ENCODE measurements at places on chromosomes 16 and 17.

GRCh38 chr17:9386401-9386800 is 189.2 kb downstream of the STX8 start:
- DNase-seq, result no peak

DNA sequence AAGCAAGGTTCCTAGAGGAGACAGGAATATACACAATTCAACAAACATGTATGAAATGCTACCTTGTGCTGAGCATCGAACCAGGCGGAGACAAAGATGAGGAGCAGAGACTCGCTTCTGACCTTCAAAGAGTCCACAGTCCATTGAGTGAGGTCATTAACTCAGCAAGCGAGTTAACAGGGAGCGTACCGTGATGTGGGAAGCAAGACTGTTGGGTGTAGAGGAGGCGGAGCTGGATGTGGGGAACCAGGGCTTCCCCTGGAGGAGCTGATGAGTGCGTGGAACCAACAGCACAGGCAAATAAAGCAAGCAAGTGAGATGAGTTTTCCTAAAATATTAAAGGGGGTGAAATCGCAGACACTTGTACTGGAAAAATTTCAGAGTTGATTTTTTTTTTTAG is 65.0 kb downstream of the NXN start:
- no peak for DNase-seq

- no peak for DNase-seq
Measured at GRCh38 chr17:9309216-9309615, 266.4 kb downstream of the STX8 start.

DNA sequence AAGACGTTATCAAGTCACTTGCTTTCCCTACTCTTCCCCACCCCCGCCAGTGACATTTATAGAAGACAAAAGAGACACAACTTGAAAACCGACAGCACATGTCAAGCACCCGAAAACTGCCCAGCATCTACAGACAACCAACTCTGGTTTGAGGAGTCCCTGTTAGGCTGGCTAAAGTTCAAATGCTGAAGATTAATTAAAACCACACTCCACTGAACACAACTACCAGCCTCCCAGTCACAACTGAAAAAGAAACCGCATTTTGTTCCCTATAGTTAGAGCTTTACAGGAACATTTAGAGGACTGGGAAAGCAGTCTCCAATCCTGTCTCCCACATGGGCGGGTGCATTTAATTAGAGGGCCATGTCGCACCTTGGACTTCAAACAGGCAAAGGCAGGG is 73.0 kb upstream of the COX10 start:
- peak; percentile 8 for DNase-seq

- DNase-seq, result no peak
Measured at GRCh38 chr16:72013888-72014581, 5.5 kb downstream of the DHODH start.

DNA sequence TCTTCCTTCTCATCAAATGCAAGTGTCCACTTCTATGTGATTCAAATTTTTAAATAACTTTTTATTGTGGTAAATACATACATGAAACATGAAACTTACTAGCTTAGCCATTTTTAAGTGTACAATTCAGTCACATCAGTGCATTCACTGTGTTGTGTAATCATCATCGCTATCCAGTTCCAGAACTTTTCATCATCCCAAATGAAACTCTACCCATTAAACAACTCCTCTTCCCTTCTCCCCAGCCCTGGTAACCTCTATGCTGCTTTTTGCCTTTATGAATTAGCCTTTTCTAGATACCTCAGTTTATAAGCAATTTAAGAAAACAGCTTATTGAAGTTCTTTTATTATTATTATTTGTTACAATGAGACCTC is 41.1 kb upstream of the IL34 start:
- DNase-seq, result no peak

GRCh38 chr17:81032641-81033480 is 2.1 kb upstream of the BAIAP2 start:
- DNase-seq, result no peak

DNA sequence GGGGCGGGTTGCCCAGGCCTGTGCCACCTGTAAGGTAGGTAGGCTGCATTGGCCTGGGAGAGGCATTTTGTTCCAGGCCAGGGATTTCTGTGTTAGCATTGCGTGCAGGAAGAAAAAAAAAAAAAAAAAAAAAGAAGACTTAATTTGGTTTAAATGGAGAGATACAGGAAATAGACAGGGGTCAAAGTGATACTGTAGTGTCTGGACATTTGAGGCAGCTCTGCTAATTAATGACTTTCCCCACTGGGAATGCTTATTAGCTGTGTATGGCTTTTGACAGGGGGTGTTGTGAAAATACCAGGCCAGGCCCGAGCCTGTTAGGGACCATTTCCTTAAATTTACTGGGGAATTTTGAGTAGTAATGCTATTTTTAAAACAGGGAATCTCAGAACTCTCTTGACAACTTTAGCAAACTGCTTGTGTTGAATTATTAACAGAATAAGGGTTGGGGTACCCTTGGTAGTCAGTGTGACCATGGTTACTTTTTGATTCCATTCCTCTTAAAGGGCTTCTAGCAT is 1.0 kb downstream of the MAP2K4 start:
- DNase-seq, result no peak

GRCh38 chr17:73947966-73948355 is 255.5 kb upstream of the RPL38 start:
- DNase-seq, result no peak

DNA sequence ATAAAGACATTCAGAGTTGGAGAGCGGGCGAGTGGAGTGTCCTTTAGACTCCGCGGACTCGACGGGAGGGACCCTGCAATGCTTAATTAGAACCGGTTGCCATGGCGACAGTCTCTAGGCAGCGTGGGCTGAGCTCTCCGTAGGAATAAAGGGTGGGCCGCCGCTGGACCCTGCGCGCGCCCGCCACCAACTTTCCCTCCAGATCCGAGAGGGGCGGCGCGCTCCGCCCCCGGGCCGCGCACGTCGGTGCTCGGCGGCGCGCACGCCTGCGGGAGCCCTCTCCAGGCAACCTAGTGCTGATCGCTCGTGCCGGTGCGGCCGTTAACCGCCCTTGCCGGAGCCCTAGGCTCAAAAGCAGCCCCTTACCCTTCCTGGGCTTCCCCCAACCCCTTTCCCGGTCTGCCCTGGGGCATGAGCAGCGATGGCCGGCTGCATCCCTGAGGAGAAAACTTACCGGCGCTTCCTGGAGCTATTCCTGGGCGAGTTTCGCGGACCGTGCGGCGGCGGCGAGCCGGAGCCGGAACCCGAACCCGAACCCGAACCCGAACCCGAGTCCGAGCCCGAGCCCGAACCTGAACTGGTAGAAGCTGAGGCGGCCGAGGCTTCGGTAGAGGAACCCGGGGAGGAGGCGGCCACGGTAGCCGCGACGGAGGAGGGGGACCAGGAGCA is at the start of gene PPM1E:
PPM1E (plus strand) TSS at position 278 of the 669 bp plus-strand sequence.
- DNase-seq, result peak; percentile 37

DNA sequence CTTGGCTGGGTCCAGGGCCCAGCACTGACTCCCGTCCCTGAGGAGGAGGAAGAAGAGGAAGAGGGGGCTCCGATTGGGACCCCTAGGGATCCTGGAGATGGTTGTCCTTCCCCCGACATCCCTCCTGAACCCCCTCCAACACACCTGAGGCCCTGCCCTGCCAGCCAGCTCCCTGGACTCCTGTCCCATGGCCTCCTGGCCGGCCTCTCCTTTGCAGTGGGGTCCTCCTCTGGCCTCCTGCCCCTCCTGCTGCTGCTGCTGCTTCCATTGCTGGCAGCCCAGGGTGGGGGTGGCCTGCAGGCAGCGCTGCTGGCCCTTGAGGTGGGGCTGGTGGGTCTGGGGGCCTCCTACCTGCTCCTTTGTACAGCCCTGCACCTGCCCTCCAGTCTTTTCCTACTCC is 8.5 kb downstream of the HIRIP3 start:
- DNase-seq, result no peak

GRCh38 chr17:44795928-44796327 is 34.2 kb downstream of the GJC1 start:
- DNase-seq, result no peak

DNA sequence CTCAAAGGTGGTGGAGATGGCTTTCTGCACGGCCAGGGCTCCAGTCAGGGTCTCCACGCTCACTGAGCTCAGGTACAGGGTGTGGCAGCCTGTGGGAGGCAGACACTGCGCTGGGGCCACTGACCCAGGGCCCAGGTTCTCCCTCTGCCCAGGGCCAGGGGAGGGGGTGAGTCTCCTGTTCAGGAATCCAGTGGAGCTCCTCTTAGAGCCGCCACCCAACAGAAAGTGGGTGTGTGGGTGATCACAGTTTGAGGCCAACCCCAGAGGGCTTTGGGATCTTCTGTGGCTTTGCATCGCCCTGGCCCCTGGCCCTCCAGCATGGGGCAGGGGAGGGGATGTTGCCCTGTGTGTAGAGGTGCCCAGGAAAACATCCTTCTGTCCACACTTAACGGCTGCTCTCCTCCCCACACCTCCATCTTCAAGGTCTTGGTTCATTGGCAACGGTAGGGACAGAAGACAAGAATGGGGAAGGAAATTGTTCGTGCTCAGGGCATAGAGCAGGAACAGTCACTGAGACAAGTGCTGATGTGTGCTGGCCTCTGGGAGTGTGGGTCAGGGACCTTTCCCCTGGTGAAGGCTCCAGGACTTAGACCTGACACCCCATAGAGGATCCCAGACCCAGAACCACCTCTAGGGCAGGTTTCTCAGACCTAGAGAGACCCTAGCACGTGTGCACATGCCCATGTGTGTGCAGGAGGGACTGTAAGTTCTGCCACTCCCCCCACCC is 21.5 kb downstream of the TNS4 start:
- no peak for DNase-seq

DNA sequence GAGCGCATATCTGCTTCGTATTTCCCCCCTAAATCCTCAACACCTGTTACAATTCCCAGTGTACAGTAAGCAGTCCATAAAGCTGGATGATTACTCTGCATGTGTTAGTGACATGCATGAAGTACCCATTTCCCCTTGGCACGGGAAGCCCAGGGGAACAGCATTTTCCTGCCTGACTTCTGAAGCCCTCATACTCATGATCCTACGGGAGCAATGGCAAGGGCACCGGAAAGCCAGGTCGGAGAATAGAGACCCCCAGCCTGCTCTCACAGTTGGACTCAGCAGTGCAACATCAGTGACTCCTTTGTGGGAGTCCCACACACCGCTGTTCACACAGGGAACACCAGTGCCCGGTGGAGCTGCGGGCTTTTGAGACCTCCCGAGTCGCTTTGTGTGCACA is 336.9 kb downstream of the CDH13 start:
- no peak for DNase-seq

- DNase-seq, result peak; percentile 42
Measured at GRCh38 chr17:9959377-9959981, 54.4 kb upstream of the RCVRN start.

All from EL (cell line).